ENCODE measurements at places on chromosomes 3 and 15. TPM values are rescaled to one million over a fixed set of nuclear protein-coding genes. Genes with fewer than 3 reads are reported as not detected.
A peak's percentile ranks its signal among the peaks of the same experiment; 100 is the strongest.

DNA sequence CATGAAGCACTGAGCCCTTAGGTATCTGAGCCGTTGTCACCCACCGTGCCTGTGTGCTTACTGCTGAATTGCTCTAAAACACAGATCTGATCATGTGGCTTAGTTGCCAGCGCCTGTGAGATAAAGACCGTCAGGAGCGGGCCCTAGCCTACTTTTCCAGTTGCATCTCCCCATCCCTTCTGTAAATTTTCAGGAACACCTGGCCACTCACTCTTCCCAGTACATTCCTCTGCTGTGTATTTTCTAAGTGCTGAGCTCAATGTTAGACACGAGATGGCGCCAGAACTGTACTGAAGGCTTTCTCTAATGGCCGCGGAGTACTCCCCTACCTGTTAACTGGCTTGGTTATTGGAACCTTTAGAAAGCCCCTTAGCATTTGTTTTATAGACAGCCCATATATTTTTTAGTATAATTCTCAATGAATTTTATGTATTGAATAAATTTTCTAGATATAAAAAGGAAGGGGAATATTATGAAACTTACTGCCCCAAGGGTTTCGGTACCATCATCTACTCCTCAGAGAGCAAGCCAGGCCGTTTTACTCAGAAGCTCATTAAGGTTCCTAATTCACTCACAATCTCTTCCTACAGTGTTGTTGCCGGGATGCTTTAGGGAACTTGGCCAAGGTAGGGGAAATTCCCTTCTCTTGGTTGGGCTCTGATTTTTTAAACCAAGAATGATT is 16.7 kb upstream of the WNT7A start:
- DNase-seq = peak; percentile 42

GRCh38 chr15:38600236-38600635 is 35.6 kb upstream of the RASGRP1 start:
- no peak for DNase-seq

- DNase-seq = no peak
Measured at GRCh38 chr15:100923902-100924301, 4.7 kb downstream of the LRRK1 start.

- peak; percentile 89 for DNase-seq
Measured at GRCh38 chr15:29612096-29612495, 210.2 kb downstream of the TJP1 start.

GRCh38 chr3:60250810-60251209 is 1000.4 kb downstream of the FHIT start:
- no peak for DNase-seq

DNA sequence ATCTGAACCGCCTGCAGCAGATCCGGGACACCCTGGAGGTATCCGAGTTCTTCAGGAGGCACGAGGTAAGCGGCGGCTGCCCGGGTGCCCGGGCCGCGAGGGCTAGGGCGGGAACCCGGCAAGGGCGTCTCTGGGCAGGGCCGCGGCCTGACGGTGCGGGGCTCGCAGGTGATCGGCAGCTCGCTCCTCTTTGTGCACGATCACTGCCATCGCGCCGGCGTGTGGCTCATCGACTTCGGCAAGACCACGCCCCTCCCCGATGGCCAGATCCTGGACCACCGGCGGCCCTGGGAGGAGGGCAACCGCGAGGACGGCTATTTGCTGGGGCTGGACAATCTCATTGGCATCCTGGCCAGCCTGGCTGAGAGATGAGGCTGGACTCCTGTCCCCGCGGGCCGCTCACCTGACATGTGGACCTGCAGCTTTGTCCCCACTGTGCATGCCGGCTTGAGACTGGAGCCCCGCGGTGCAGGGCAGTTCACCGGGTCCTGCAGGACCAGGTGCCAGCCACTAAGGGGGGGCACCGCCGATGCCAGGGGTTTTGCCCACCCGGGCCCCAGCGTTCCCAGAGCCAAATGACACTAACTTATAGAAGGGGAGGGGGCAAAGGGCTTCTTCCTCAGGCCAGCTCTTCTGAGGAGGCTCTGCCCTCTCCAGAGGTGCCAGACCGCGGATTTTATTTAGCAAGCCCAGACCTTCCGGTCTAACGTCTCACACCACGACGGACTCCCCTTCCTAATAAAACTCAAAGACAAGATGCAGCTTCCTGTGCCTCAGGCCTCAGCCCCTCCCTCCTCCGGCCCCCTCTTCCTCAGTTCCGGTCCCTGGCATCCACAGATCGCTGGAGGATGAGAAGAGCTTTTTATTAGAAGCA is 9.4 kb downstream of the ITPKA start:
- DNase-seq = no peak

- no peak for DNase-seq
Measured at GRCh38 chr3:83877910-83878309, 1080.9 kb upstream of the CADM2 start.

- no peak for DNase-seq
Measured at GRCh38 chr3:171393032-171393744, 67.0 kb downstream of the TNIK start.

DNA sequence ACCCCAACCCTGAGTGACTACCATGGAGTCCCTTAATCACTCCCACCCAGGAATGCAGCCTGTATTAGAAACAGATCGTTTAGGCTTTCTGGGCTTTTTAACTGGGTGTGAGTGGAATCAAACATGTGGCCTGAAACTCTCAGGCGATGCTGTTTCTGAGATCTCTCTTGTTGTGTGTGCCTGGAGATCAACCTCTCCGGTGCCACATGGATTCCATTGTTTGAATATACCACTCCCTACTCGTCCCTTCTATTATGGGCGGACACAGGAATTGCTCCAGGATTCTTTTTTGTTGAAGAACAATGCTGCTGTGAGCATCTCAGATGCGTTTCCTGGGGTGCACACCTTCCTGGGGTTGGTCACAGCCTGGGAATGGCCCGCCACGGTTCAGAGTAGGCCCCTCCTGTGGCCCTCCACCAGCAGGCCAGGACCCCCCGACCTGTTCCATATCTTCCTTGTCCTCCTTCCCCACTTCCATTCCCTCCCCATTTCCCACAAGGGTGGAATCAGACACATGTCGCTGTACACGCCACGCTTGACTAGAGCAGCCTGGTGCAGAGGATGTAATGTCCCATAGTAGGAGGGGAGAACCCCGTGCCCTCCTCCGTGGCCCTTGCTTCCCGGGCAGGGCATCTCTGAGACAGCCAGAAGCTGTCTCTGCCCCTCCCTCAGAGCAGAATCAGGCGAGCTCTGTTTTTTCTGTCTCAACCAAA is 36.4 kb upstream of the PRR23E start:
- DNase-seq = no peak

DNA sequence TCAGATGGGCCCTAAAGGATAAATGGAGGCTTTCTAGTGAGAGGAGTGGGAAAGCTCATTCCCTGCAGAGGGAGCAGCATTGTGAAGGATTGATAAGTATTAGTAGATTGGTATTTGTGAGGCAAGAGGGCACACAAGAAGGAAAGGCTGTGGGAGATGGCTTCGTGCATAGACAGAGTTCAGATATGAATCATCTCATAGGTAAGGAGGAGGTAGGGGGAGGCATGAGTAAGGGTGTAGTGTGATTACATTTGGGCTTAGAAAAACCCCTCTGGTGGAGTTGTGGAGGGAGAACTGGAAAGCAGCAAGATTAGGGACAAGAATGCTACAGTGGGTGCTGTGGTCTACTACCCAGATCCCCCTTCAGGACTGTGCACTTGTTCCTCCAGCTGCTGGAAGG is 29.6 kb downstream of the ONECUT1 start:
- no peak for DNase-seq

DNA sequence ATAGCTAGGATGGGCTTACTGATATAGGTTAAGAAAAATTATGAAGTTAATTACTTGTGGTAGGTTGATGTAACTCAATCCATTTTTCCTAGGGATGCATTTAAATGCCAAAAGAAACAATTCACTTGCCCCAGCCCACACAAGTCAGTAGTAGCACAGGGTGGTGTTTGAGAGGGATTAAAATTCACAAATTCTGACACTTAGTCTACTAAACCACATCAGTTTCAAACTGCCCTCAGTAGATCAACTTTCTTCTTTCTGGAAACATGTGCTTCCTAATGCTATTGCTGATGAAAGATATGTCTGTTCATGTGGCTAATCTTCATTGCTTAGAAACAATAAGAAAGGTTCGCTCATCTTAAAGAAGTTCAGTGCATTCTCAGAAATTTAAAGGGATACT is 160.6 kb downstream of the EPHA3 start:
- no peak for DNase-seq

DNA sequence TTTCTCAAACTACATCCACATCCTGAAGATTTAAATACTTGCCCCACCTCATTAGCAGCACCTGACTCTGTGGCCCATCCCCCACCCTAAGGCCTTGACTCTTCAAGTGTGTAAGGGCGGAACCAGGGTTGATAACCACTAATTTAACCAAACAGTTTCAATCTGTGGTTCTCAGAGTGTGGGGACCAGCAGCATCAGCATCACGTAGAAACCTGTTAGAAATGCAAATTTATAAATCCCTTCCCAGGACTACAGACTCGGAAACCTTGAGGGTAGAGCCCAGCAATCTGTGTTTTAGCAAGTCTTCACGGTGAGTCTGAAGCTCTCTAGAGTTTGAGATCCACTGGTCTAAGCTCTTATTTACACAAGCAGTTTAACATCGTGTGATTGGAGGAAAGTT is 12.4 kb downstream of the GNB4 start:
- DNase-seq = no peak

GRCh38 chr3:107663266-107663665 is 140.5 kb downstream of the BBX start:
- no peak for DNase-seq

- no peak for DNase-seq
Measured at GRCh38 chr15:70258369-70259027, 160.8 kb upstream of the TLE3 start.

- peak; percentile 87 for DNase-seq
Measured at GRCh38 chr15:75620841-75621391, 4.6 kb downstream of the SNUPN start.

DNA sequence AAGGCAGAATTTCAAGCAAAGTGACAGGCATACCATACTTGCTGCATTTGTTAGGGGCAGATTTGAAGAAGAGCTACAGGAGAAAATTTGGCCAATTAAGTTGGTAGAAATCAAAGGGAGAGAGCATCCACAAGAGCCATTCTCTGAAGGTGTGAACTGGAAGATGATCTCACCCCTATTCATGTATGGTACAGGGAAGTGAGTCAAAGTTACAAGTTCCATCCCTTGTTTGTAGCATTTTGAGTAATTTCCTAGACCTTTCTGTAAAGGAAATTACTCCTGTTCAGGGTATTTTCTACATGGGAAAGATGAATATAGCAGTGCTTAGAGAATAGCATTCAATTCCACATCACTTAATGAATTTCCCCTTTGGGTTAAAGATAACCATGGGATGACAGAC is 28.4 kb downstream of the TTC14 start:
- DNase-seq = no peak

DNA sequence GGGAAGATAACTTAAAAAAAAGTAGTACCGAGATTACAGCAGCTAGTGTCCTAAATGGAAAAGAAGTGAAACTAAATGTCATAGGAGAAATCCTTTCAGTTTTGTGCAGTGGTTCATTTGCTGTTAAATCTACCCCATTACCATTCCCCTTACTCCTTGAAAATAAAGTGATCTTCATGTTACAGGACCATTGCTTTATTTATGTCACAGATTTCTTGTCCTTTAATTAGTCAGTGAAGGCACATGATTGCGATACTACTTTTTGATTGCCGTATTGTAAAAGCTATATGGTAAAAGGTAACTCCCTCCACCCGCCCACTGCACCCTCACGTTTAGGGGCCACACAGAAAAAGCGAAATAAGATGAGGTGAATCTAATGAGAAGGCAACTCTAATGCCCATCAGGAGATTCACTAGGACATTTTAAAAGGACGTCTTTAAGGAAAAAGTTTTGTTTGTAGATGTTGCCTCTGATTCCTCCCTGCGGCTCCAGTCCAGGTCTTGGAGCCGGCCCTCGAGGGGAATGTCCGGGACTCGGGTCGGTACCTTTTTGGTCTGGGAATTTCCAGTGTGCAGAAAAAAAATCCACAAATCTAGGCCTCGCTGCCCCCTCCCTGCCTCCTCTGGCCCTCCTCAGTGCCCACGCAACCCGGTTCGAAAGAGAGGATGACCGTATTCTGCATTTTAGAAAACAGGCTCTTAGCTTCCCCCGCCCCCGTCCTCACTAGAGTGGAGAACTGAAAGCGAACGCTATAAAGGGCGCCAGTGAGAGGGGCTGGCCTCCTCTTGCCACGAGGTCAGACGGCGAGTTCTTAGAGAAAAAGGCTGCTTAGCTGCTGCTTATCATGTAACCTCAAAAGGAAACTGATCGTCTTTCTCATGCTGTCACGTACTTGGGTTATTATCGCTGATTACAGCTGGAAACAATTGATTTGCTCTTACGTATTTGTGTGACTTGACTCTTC is 21.8 kb upstream of the NFKBIZ start:
- peak; percentile 48 for DNase-seq

DNA sequence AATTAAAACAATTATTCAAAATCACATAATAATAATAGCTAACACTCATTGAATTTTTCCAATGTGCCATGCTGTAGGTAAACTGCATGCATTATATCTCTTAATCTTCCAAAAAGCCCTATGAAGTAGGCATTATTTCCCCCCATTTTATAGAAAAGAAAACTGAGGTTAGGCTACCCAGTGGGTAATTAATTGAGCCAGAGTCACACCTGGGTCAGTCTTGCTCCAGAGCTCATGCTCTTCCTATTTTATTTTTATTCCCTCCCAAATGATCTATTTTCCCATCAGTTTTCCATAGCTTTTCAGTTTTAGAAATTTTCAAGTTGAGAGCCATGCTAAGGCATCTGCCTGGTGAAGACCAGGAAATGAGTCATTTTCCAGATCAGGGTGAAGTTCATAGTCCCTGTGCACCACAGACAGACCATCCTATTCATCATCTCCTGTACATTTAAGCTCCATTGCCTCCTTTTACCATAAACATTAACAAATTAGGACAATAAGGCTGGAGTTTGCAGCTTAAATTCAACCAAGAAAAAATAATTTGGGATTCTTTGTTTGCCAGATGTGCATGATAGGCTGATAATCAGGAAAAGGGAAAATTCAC is 417.3 kb downstream of the OTOL1 start:
- peak; percentile 66 for DNase-seq

DNA sequence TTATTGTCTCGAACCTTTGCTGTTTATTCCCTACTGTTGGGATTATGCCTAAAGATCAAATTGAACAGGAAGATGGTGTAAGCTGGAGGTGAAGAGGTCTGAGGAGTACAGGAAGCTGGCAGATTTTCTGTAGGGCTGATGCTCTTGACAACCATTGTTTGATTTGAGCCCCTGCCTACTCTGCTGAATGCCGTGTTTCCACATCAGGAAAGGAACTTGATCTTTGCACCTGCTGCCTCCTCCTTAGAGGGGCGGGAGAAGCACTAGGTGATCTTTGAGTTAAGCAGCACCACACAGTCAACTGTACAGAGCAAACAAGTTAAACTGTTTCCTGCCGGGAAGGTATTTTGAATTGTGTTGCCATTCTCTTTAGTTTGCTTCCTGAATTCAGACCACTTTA is 364.6 kb upstream of the EPHA6 start:
- no peak for DNase-seq

- DNase-seq = no peak
Measured at GRCh38 chr15:69293741-69294615, 4.7 kb upstream of the PAQR5 start.

The SNX4 gene
- 19.0 TPM for total RNA-seq

The AGBL1 gene
- not detected for total RNA-seq

The RASGRF1 gene
- total RNA-seq = 0.16 TPM

The TERC gene
- 12.6 TPM for total RNA-seq

The ADAMTSL3 gene
- total RNA-seq = not detected

The HGD gene
- not detected for total RNA-seq

The TCF12 gene
- 122 TPM for total RNA-seq

Data from HFFc6 (cell line).